NCI-H1092 (cell line): ENCODE measurements at places on chromosomes 5 and 9.

- no peak for DNase-seq
Measured at GRCh38 chr5:29017501-29017900, 1979.1 kb upstream of the CDH9 start.

- DNase-seq, result no peak
Measured at GRCh38 chr9:37350486-37351190, 71.9 kb upstream of the GRHPR start.

- DNase-seq, result no peak
Measured at GRCh38 chr9:72326641-72327040, 38.4 kb downstream of the ZFAND5 start.

DNA sequence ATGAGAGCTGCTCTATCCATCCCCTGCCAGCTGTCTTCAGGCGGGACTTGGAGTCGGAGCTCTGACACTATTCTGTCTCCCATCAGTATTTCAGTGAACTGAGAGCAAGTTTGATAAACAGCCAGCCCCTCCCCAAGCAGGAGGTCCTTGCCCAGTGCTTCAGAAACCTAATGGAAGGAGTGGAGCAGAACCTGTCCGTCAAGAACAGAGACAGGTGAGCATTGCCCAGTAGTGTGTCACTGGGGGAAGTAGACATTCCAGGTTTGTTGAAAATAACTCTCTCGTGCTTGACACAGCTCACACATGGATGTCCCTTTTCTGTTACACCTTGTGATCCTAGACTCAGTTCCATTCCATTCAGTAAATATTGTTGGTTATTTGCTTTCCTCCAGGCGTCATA, 13.2 kb upstream of the TLX3 start:
- no peak for DNase-seq

DNA sequence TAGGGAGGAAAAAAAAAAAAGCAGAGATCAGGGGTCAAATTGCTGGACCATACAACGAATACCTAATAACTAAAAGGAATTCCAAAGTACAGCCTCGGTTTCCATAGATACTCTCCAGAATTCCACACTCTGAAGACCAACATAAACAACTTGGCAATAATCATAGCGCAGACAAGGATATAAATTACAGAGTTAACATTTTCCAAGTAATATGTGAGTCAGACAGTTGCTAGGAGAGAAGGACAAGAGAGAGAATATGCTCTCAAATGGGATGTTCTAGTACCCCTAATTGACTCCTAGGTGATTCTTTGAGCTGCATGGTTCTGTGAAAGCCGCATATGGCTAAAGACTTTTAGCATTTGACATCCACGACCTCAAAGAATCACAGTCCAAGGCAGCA, 165.2 kb downstream of the FRMD3 start:
- DNase-seq, result no peak

DNA sequence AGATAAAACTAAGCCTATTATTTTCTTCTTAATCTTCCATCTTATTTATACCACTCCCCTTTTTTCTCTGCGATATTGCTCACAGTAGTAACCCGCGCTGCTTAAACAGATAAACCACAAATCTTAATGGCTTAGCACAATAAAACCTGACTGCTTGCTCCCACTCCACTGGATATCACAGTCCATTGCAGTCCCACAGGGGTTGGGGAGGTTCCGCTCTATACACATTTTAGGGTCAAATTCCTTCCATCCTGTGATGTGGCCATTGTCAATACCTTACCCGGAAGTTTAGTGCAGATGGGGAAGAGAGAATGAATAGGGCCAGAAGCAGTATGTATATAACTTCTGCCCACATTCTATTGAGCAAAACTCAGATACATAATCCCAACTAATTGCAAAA, 193.7 kb downstream of the RAB3C start:
- DNase-seq, result no peak

GRCh38 chr5:10162468-10162867, 87.2 kb downstream of the ATPSCKMT start:
- DNase-seq, result no peak
